Right ventricle myocardium superior (tissue), 1 donor: ENCODE measurements at places on chromosomes 1 and 21. TPM values are rescaled to one million over a fixed set of nuclear protein-coding genes. Genes with fewer than 3 reads are reported as not detected.

- DNase-seq, result peak; percentile 17
Observed at GRCh38 chr1:3278416-3279181, 175.9 kb upstream of the ARHGEF16 start.

- DNase-seq, result no peak
Observed at GRCh38 chr1:195336812-195337211, 1271.4 kb downstream of the KCNT2 start.

DNA sequence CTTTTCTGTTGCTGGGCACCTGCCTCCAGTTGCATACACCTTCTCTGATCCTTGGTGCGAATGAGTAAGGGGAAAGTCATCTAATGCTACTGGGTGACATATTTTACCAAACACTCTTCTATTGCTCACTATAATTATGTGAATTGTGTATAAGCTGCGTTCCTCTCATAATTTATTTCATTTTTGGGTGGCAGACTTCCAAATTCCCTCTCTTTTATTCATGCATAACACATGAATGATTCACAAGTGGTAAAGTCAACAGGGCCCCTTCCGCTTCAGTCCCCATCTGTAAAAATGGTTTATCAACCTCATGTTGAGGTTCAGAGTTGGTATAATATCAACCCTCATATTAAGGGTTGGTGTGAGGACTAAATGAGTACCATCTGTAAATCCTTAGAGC is 3.2 kb upstream of the QSOX1 start:
- DNase-seq, result no peak

DNA sequence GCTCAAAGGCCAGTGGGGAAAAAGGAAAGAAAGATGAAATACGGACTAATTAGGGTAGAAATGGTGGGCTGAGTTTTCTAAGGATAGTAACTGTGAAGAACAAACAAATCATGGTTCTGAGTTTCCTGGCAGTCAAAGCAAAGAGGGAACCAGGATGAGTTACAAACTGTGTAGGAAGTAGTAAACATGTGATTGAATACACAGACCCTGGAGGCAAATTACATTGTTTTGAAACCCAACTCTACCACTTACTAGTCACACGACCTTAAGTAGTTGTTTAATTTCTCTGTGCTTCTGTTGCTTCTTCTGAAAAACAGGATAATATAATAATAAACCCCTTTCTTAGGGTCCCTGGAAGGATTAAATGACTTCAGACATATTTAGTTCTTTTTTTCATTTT is 11.2 kb upstream of the LUZP1 start:
- no peak for DNase-seq

- no peak for DNase-seq
Observed at GRCh38 chr1:2985694-2986548, 35.3 kb upstream of the ACTRT2 start.

GRCh38 chr21:40622531-40622930 is 224.4 kb downstream of the DSCAM start:
- DNase-seq, result no peak

DNA sequence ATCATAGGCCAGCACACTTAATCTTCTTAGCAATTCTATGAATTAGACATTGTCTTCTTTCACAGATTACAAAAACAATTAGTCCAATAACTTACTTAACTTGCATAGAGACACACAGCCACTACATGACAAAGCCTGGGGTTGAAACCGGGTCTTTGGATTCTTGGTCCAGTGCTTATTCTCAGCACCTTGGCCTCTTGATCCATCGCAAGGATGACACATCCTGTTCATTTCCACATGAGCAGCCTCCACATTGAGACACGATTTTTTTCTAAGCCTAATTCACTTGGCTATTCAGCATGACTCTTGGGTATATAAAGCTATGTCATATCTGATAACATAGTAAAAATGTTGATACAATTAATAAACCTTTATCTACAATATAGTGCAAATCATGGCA is 221.0 kb upstream of the FOXD3 start:
- no peak for DNase-seq

- DNase-seq, result no peak
Observed at GRCh38 chr1:42953182-42954180, 5.2 kb downstream of the SLC2A1 start.

- peak; percentile 70 for DNase-seq
Observed at GRCh38 chr1:168488138-168488537, 55.7 kb downstream of the XCL2 start.

GRCh38 chr1:110860174-110860573 is 12.8 kb upstream of the CD53 start:
- DNase-seq, result no peak

DNA sequence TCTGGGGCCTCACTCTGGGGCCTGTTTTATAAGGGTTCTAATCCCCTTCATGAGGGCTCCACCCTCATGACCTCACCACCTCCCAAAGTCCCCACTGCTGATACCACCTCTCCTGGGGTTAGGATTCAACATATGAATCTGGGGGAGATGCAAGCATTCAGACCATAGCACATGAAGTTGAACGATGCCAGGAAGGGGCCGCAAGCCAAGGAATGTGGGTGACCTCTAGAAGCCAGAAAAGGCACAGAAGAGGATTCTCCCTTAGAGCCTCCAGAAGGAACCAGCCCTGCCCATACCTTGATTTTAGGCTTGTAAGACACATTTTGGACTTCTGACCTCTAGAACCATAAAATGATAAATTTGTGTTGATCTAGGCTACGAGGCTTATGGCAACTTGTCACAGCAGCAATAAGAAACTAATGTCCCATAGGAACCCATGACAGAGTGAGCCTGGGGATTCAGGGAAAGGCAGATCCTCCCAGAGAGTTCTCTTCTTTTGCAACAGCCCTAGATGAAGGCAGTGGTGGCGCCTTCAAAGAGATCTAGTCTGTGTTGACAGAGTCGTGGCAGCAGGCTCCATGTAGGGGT is 27.9 kb downstream of the TRIM67 start:
- no peak for DNase-seq

GRCh38 chr1:203359010-203359571 is 8.2 kb upstream of the FMOD start:
- no peak for DNase-seq

DNA sequence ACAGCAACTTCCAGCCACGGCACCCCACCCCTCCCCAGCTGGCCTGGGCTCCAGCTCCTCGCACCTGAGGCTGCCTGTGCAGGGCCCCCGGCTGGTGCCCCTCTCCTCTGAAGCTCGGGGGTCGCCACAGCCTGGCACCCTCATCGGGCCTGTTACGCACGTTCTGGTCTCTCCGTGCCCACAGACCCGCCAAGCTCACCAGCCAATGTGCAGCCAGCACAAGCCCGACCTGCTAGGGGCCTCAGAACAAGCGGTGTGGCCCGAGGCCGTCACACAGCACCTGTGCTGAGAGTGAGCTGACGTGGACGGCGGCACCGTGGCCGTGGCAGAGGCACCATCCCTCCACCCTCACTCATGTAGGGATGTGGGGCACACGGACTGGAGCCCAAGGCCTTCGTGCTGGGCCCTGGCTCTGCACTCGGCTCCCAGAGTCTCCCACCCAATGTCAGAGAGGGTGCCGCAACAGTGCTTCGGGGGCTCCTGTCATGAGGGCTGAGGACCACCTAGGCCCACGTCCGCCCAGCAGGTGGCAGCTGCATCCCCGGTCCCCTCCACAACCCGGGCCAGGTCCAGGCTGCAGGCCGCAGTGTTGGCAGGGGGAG is 4.4 kb upstream of the SAMD11 start:
- DNase-seq, result peak; percentile 37

DNA sequence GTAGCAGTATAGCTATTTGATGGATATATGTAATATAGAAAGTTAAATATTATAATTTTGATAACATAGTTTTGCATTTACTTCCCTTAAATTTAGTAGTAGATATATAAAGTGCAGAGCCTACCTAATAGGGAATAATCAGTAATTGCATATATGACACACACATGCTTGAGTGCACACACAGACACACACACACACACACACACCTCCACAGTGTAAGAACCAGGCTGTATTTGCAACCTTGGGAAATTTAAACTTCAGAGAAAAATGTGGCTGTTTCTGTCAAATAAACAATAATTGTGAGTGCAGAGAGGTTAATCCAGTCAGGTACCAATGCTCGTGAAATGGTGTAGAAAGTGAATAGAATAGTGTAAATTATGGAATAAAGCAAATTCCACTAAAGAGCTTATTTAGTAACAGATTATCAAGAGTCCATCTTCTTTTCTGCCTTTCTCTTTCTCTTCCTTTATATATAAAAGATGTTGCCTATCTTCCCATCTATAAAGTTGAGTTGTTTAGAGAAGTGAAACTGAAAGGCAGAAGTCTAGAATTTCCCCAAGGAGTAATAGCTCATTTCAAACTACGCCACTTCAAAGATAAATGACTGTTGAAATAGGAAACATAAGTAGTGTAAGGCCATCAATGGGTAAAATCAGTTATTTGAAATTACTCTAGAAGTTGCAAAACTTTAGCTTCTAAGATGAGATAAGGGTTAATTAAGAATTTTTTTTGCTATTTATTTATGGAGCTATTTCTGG is 273.7 kb downstream of the SRGAP2C start:
- no peak for DNase-seq

- DNase-seq, result no peak
Observed at GRCh38 chr1:48495911-48496310, 23.9 kb upstream of the SPATA6 start.

GRCh38 chr1:168293356-168293755 is 12.7 kb downstream of the TBX19 start:
- DNase-seq, result no peak

KRTAP10-7 gene
- not detected for total RNA-seq

HSD3B2 gene
- total RNA-seq, result not detected

WNT3A gene
- total RNA-seq, result not detected

E2F2 gene
- 0.35 TPM for total RNA-seq

LY9 gene
- total RNA-seq, result not detected
